Mesothelial cell of epicardium (in vitro differentiated cells): ENCODE measurements at places on chromosomes 4 and X. TPM values are rescaled to one million over a fixed set of nuclear protein-coding genes. Genes with fewer than 3 reads are reported as not detected.

DNA sequence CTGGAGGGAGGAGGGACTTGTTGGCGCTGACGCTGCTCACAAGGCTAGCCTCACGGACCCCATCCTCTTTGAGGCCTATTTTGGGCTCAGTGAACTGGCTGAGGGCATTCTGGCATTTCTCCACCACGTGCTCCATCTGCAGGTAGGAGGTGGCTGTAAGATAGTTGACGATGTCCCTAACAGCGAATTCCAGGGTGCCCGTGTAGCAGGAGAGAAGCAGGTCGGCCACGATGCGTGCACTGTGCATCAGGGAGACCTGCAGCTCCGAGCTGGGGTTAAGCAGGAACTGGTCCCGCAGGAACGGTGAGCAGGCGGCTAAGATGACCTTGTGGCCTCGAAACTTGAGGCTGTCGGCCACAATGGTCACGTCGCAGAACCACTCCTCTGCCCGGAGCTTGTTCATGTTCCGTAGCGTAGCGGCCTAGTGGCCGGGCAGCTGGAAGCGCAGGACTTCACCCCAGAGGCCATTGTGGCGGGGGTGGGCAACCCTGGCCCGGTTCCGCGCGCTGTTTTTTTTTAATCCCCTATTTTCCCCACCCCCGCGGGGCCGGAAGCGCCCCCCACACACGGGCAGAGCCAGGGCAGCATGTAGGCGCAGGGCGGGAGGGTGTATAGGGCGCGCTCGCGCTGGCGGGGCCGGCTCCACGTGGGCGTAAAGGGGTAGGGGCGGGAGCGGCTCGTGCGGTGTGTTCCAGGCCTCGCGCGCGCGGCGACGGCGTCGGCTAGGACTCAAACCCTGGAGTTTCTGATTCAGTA lies 73.2 kb downstream of the UBE2K start:
- DNase-seq: no peak

GRCh38 chr4:125105561-125105960 lies 209.2 kb upstream of the FAT4 start:
- no peak for DNase-seq

GRCh38 chrX:47264483-47265173 lies 31.8 kb downstream of the USP11 start:
- DNase-seq: no peak

Gene VBP1
- total RNA-seq: 31.2 to 35.2 TPM (median 32.2 TPM) in 3 replicates

- DNase-seq: no peak
Measured at GRCh38 chr4:158656439-158656838, 15.2 kb downstream of the C4orf46 start.

Gene NAT8L
- 25.2 to 28.2 TPM (median 25.2 TPM) in 3 replicates for total RNA-seq

Gene PKD2
- 63.3 to 65.7 TPM (median 65.5 TPM) in 3 replicates for total RNA-seq

- no peak for DNase-seq
Measured at GRCh38 chrX:29913647-29914046, 301.7 kb upstream of the MAGEB2 start.

- DNase-seq: peak; percentile 22
Measured at GRCh38 chrX:140439476-140439875, 65.4 kb downstream of the SOX3 start.

- DNase-seq: no peak
Measured at GRCh38 chr4:166228112-166228511, 355.1 kb downstream of the TLL1 start.

Gene FAM53A
- total RNA-seq: 7.2 to 10.5 TPM (median 7.6 TPM) in 3 replicates
